ENCODE measurements at places on chromosomes 5 and 9. TPM values are rescaled to one million over a fixed set of nuclear protein-coding genes. Genes with fewer than 3 reads are reported as not detected.

GRCh38 chr5:15255576-15255975 lies 244.4 kb upstream of the FBXL7 start:
- no peaks in the 10 kb centered on the region for H3K27me3 ChIP-seq
- no peak overlapping the region for H3K27ac ChIP-seq
- DNase-seq = no peak
- peaks cover 25% of the 10 kb centered on the region for H3K4me1 ChIP-seq
- no peak overlapping the region for H3K4me3 ChIP-seq
- no peaks in the 10 kb centered on the region for H3K36me3 ChIP-seq

DNA sequence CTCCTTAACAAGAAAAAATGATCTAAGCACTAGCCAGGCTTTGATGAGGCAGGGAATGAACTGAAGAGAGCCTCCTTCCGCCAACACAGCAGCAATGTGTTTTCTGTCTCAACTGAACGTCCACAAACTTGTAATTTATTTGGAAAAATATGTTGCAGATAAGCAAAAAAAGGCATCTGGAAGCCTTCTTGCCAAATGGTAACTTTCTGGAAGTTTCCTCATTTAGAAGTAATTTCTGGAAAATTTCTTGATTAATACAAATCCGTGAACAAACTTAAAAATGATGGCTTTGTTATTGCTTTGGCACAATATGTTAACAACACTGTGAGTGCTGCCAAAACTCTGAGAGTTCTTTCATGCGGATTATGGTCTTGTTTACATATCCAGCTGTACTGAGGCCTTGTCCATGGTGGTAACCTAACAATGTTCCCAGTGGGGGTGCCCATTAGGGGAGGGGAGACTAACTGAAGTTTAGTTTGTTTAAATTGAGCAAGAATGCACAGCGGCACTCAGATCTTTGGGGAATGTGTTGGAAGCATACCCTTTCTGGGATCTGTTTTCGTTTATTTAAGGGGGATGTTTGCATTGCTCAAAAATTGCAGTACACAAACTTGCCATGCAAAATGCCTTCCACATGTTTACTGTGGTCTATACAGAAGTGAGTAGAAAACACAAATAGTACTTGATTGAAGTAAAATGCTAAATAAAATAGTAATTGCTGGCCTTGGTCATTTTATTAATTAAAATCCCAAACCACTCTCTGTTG lies 334.7 kb downstream of the NR2F1-AS1 start:
- H3K36me3 ChIP-seq = no peaks in the 10 kb centered on the region
- H3K27me3 ChIP-seq = no peaks in the 10 kb centered on the region
- peaks cover 37% of the 10 kb centered on the region for H3K4me1 ChIP-seq
- no peak overlapping the region for H3K27ac ChIP-seq
- H3K4me3 ChIP-seq = no peak overlapping the region
- no peak for DNase-seq

HTR4 gene
- total RNA-seq = not detected

- H3K4me1 ChIP-seq = peaks cover 29% of the 10 kb centered on the region
- H3K27me3 ChIP-seq = peaks cover 17% of the 10 kb centered on the region
- no peaks in the 10 kb centered on the region for H3K36me3 ChIP-seq
- peak overlapping the region; percentile 98 for H3K4me3 ChIP-seq
Observed at GRCh38 chr5:110738503-110738811, 350 bp upstream of the SLC25A46 start.

DNA sequence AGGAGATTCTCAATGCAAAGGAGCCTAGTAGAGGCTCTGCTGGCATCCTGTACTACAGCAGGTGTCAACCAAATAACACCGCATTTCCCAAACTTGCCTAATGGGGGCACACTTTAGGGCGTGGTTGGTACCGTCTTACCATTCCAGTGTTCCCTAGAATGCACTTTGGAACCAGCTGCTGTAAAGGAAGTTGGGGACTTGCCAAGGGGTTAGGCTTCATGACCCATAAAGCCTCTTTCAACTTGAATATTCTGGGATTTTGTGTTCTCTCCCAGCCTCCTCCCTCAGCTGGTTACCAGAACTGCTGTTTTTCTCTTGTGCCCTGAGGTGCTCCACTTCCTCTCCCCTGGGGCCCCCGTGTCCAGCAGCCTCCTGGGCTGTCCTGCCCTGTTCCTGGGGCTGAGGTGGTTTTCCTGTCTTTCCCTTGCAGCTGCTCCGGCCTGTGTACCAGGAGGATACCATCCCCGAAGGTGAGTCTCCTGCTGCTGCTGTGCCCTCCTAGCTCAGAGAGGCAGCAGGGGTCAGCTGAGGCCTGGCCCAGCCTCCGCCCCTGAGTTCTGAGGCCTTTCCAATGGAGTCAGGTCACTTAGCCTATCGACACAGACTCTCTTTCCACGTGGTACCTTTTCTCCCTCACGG lies 44.7 kb downstream of the RGS3 start:
- H3K36me3 ChIP-seq = no peaks in the 10 kb centered on the region
- H3K4me3 ChIP-seq = no peak overlapping the region
- no peak for DNase-seq
- no peaks in the 10 kb centered on the region for H3K27me3 ChIP-seq
- peaks cover 35% of the 10 kb centered on the region for H3K4me1 ChIP-seq

DNA sequence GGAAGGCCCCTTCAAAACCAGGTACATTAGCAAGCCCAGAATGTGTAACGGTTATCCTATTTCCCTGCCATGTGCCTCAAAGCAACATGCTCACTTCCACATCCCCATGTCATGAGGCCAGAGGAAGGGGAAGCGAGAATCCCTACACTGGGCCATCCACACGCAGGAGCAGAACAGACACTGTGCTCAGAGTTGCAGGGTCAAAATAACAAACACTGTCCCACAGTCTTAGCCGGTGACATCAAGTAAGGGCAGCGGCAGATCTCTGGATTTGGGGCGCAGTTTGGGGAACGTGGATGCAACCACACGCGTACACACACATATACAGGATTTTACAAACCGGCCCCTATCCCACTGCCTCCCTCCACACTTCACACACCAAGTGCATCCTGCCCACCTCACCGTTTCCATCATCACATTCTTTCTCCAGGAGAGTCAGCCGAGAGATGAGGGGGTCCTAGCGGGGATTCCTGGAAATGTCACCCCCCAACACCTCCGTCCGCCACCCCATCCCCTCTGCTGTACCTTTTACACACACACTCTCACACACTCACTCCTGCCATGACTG lies 776 bp downstream of the APBA1 start:
- H3K36me3 ChIP-seq = no peaks in the 10 kb centered on the region
- H3K4me1 ChIP-seq = peaks cover 34% of the 10 kb centered on the region
- no peaks in the 10 kb centered on the region for H3K27me3 ChIP-seq
- H3K4me3 ChIP-seq = peak overlapping the region; percentile 80
